ENCODE measurements at places on chromosomes 6 and 20. TPM values are rescaled to one million over a fixed set of nuclear protein-coding genes. Genes with fewer than 3 reads are reported as not detected.
A peak's percentile ranks its signal among the peaks of the same experiment; 100 is the strongest.

DNA sequence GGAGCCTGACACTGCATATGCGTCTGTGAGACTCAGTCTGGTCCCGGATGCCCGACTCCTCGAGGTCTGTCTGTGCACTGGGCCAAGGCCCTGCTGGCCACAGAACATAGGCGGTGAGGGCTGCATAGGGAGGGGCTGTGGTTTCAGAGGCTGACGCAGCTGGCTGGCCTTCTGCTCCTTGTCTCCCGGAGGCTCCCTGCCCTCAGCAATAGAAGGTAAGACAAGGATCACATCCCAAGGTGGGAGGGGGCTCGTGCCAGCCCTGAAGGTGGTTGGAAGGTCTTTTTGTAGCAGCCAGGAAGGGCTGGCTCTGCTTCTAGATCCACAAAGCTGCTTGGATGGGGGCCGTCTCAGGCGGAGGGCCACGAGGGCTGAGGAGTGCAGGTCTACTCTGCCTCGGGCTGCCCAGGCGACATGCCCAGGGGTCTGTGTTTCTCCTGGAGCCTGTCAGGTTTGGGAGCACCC is 239.8 kb upstream of the SULF2 start:
- H3K36me3 ChIP-seq = no peaks in the 10 kb centered on the region
- H3K4me1 ChIP-seq = peaks cover 23% of the 10 kb centered on the region
- H3K4me3 ChIP-seq = no peak overlapping the region
- H3K27ac ChIP-seq = no peak overlapping the region
- DNase-seq = peak; percentile 41

GRCh38 chr6:35140639-35141006 is 516 bp downstream of the TCP11 start:
- H3K27ac ChIP-seq = no peak overlapping the region
- H3K4me3 ChIP-seq = no peak overlapping the region
- H3K27me3 ChIP-seq = peaks cover 24% of the 10 kb centered on the region

DNA sequence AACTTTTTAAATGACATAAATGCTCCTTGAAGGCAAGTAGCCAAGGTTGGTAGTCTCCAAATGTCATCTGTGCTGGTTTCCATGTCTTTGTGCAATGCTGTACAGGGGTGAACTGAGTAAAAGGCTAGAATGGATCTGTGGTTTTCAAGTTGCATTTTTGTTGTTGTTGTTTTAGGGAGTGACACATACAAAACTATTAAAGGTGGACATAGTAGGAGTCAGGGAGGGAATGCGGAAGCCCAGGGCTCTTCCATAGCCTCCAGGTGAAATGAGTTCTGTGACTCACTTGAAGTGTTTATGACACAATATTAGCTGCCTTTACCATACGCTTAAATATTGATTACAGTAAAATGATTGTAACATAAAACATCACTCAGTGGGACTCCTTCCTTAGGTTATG is 22.5 kb upstream of the QKI start:
- H3K27me3 ChIP-seq = no peaks in the 10 kb centered on the region
- DNase-seq = no peak
- peaks cover 24% of the 10 kb centered on the region for H3K4me1 ChIP-seq
- H3K36me3 ChIP-seq = no peaks in the 10 kb centered on the region
- H3K4me3 ChIP-seq = no peak overlapping the region
- no peak overlapping the region for H3K27ac ChIP-seq

DNA sequence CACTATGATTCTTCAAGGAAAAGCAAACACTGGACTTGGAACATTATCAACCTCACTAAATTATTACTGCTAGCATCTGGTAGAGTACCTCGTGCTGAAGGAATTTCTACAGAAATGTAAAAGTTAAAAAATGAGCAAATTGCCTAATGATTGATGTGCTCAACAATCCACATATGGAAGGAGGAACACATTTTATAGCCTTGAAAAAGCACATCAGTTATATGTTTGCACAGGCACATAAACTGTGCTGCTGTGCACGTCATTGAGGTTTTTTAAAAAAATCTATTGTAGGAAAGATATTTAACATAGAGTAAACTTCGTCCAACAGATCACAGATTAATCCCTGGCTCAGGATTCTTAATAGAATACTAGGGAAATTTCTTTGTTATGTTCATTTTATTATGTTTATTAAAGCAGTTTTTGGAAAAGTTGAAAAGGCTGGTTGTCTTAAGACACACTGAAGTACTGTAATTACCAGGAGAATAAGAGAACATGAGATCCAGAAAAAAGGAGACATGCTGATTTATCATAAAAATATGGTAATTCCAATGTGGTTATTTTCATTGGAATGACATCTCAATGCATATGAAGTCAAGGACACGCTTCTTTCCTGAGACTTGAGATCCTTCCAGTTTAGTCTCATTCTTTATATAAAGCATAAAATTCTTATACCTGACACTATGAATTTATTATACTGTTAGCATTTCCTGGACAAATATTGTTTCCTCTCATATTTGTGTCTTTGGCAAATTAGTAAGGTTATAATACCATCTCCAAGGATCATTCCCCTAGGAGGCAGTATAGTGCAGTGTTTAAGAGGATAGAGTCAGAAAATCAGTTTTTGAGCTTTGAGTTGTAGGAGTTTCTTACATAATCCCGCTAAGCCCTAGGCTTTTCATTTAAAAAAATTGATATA is 511.1 kb downstream of the TENT5A start:
- H3K27me3 ChIP-seq = no peaks in the 10 kb centered on the region
- no peak for DNase-seq
- no peak overlapping the region for H3K4me3 ChIP-seq
- H3K36me3 ChIP-seq = no peaks in the 10 kb centered on the region
- no peaks in the 10 kb centered on the region for H3K4me1 ChIP-seq
- H3K27ac ChIP-seq = no peak overlapping the region

DNA sequence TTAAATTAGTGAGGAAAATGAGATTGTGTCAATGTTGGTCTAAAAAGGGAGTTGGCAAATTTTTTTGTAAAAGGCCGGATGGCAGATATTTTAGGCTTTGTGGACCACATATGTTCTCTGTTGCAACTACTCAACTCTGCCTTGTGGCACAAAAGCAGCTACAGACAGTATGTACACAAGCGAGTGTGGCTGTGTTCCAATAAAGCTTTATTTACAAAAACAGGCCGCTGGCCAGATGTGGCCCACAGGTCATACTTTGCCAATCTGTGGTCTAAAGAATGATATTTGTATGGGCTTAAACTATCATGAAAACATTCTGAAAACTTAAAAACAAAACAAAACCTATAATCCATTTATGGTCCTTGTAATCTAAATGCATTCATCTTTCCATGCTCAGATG is 228.3 kb downstream of the CLIC5 start:
- H3K4me1 ChIP-seq = no peaks in the 10 kb centered on the region
- H3K4me3 ChIP-seq = no peak overlapping the region
- no peak for DNase-seq
- H3K27me3 ChIP-seq = no peaks in the 10 kb centered on the region
- H3K27ac ChIP-seq = no peak overlapping the region

DNA sequence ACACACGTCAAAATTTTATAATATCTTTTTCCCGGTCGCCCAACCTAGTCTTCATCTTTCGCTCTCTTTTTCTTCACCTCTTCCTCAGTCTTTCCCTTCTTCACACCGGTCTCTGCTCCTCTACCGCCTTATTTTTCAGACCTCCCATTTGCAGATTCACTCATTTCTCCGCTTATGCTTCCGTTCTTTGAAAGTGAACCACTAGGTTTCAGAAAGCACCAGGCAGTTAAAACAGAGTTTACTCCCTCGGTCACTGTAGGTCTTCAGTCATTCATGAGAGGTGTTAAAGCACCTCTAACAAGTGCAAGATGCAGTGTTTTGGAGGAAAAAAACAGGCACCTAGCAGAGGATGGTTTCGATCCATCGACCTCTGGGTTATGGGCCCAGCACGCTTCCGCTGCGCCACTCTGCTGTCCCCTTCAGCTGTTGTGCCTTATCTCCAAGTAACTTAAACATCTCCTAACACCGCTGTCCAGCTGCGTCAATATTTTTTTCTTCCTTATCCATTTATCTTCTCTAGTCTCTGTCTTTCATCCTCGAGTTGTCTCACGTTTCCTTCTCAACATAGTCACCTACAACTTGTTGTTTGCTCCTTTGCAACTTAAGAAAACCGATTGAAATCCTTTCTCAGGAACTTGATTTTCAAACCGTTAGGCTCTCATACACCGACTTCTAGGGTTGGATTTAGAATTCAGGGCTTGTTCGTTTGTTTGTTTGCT is 119.7 kb upstream of the ZNF184 start:
- no peaks in the 10 kb centered on the region for H3K36me3 ChIP-seq
- peaks cover 7% of the 10 kb centered on the region for H3K4me1 ChIP-seq
- peak; percentile 76 for DNase-seq

DNA sequence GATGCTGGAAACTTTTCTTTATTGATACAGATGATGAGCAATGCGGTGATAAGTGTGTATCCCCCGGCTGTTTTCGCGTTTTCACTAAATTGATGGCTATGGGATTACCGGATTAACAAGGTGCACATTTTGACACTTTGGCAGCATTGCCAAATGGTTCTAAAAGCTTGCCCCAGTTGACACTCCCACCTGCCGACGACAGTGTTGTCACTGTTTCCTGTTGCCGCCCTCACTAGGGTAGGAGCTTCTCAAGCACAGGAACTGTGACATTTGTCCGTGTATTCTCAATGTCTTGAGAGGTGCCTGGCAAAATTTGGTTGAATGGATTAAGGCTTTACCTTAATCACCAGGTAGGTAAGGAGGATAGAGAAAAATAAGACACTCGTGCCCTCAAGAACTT is 9.8 kb upstream of the MAPK13 start:
- H3K4me1 ChIP-seq = peaks cover 31% of the 10 kb centered on the region
- peak overlapping the region; percentile 44 for H3K27ac ChIP-seq
- no peak overlapping the region for H3K4me3 ChIP-seq
- H3K36me3 ChIP-seq = no peaks in the 10 kb centered on the region
- no peaks in the 10 kb centered on the region for H3K27me3 ChIP-seq

DNA sequence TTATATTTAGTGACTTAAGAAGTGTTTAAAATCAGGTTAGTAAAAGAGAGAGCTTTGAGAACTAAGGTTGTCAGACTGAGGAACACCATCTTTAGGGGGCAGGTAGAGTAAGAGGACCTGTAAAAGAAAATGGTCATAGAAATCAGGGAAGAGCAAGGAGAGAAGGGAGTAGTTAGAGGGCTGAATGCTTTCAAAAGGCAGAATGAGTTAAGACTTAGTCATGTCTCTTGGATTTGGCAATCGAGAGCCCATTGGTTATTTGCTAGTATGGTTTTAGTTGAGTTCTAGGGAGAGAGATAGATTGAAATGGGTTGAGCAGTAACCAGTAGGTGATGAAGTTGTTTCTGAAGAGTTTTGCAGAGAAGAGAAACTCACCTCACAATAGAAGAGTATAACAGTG is 51.1 kb downstream of the RALGAPB start:
- no peaks in the 10 kb centered on the region for H3K27me3 ChIP-seq
- no peak for DNase-seq
- no peak overlapping the region for H3K4me3 ChIP-seq
- H3K36me3 ChIP-seq = peaks cover 30% of the 10 kb centered on the region

GRCh38 chr6:4774296-4774695 is 1.9 kb upstream of the CDYL start:
- H3K27me3 ChIP-seq = peaks cover 23% of the 10 kb centered on the region
- no peak for DNase-seq
- H3K36me3 ChIP-seq = peaks cover 12% of the 10 kb centered on the region

DNA sequence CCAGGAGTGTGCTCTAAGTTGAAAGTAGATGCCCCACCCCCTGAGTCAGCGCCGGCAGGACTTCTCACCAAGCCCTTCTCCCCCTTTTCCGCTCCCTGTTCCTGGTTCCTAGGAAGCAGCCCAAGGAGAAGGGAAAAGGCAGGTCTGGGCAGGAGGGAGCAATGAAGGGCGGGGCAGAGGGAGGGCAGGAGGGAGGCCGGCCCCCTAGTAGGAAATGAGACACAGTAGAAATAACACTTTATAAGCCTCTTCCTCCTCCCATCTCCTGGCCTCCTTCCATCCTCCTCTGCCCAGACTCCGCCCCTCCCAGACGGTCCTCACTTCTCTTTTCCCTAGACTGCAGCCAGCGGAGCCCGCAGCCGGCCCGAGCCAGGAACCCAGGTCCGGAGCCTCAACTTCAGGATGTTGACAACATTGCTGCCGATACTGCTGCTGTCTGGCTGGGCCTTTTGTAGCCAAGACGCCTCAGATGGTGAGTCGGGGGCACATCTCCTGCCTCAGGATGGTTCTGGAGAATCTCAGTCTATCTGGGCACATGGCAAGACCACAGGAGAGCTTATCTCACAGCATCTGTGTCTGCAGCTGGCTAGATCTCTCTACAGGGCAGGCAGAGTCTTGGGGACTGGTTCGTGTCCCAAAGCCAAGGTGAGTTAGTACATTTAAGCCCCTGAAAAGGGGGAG is at the start of gene PROCR:
TSS of gene PROCR (plus strand) at position 320 of the 681 bp plus-strand sequence. CDS start at position 403, 83 bp downstream.
- H3K36me3 ChIP-seq = peaks cover 10% of the 10 kb centered on the region
- H3K27me3 ChIP-seq = peaks cover 22% of the 10 kb centered on the region
- peak within 1 kb of the TSS; percentile 70 for H3K4me3 ChIP-seq

GRCh38 chr20:39630215-39630908 is 668.2 kb downstream of the DHX35 start:
- no peaks in the 10 kb centered on the region for H3K4me1 ChIP-seq
- no peak for DNase-seq
- H3K27ac ChIP-seq = no peak overlapping the region
- H3K4me3 ChIP-seq = no peak overlapping the region
- no peaks in the 10 kb centered on the region for H3K36me3 ChIP-seq

DNA sequence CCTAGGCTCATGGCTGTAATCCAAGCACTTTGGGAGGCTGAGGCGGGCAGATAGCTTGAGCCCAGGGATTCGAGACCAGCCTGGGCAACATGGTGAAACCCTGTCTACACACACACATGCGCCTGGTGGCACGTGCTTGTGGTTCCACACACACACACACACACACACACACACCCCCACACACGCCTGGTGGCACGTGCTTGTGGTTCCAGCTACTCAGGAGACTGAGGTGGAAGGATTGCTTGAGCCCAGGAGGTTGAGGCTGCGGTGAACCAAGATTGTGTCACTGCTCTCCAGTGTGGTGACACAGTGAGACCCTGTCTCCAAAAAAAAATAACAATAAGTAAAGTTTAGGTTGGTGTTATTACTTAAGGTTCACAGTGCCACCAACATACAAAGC is 165.8 kb downstream of the ZFAND3 start:
- DNase-seq = no peak
- peaks cover 14% of the 10 kb centered on the region for H3K4me1 ChIP-seq

GRCh38 chr6:161242779-161243693 is 30.8 kb downstream of the AGPAT4 start:
- peaks cover 47% of the 10 kb centered on the region for H3K4me1 ChIP-seq
- H3K36me3 ChIP-seq = peaks cover 9% of the 10 kb centered on the region
- 0 out of 2 replicates have a peak overlapping the region, but pooled peaks have one; percentile 75 for H3K27ac ChIP-seq
- no peak overlapping the region for H3K4me3 ChIP-seq
- no peaks in the 10 kb centered on the region for H3K27me3 ChIP-seq
- DNase-seq = peak; percentile 64

The EDN1 gene
- total RNA-seq = 0.50 TPM

The TRERF1 gene
- total RNA-seq = 23.9 TPM

The HRH3 gene
- total RNA-seq = 2.9 TPM

The EYA4 gene
- total RNA-seq = 0.32 TPM

The OVOL2 gene
- 11.0 TPM for total RNA-seq

The CAP2 gene
- total RNA-seq = 7.2 TPM

The OR10C1 gene
- total RNA-seq = not detected

The RSPO4 gene
- 8.5 TPM for total RNA-seq

The PCK1 gene
- total RNA-seq = 0.17 TPM

The ZNF165 gene
- 8.0 TPM for total RNA-seq

Measured in WTC11 (cell line).